H1 (cell line): ENCODE measurements at places on chromosomes 2 and 18. TPM values are rescaled to one million over a fixed set of nuclear protein-coding genes. Genes with fewer than 3 reads are reported as not detected.

C2orf74 gene
- 1.7 and 2.6 TPM in 2 replicates for polyA plus RNA-seq

DNA sequence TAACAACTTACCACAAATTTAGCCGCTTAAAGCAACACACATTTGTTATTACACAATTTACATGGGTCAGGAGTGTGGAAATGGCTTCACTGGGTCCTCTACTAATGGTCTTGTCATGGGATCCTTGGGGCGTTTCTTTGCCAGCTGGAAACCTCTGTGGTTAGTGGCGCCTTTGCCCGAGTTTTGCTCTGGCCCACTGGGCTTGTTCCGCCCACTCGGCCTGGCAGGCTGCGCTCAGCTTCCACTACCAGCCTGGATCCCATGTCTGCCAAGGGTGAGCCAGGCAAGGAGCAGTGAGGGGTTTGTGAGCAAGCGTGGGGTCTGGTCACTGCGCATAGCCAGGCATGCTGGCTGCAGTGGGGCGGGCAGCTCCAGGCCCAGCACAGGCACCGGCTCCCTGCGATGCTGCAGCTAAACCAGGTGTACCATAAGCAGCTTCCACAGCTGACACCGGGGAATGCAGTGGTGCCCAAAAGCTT, 16.2 kb upstream of the MBD2 start:
- DNase-seq, result no peak

CHST9 gene
- polyA plus RNA-seq, result 1.8 and 3.2 TPM in 2 replicates

GRCh38 chr2:178119179-178119922, 7.1 kb downstream of the RBM45 start:
- no peak for DNase-seq

DNA sequence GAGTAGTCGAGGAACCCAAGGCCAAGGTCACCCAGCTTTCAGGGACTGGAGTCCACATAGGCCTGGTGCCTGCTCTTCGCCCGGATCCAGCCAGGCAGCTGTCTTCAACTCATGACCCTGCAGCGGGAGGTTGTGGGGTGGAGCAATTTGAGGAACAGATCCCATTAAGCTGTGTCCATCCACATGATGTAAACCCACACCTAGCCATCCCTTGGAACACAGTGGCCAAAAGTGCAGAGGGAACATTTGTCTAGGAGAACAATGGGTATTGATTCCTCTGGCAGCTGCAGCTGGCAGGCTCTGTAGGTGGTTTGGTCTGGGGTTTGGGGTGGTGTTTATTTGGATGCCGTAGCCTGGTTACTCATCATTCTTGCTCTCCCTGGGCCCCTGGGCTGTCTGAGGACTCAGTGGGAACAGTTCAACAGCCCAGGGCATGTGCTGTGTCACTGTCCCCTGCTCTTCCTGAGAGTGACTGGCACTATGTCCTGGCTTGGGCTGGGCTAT, 99.4 kb downstream of the TFCP2L1 start:
- DNase-seq, result no peak

DNA sequence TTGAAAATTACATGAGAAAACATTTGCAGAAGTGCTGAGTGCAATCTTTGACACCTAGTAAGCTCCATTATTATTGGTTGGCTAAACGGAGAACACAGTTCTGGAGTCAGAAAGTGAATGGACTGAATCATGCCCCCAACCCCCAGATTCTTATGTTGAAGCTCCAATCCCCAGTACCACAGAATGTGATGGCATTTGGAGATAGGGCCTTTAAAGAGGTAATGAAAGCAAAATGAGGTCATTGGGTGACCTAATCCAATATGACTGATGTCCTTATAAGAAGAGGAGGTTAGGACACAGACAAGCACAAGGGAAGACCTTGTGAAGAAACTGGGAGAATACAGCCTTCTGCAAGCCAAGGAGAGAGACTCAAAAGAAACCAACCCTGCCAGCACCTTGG, 200.9 kb upstream of the EPAS1 start:
- no peak for DNase-seq

TEKT4 gene
- not detected in 2 replicates for polyA plus RNA-seq

MEP1B gene
- polyA plus RNA-seq, result not detected in 2 replicates

CDK5R2 gene
- 0.14 TPM in 2 replicates for polyA plus RNA-seq

GRCh38 chr2:144454466-144455287, 65.2 kb downstream of the ZEB2 start:
- no peak for DNase-seq

STPG4 gene
- not detected in 2 replicates for polyA plus RNA-seq

POTEE gene
- polyA plus RNA-seq, result 0.41 and 0.44 TPM in 2 replicates

- DNase-seq, result no peak
These were observed 1.5 kb upstream of the BOLA3 start for GRCh38 chr2:74149247-74149525.

TSPYL6 gene
- not detected in 2 replicates for polyA plus RNA-seq

- no peak for DNase-seq
These were observed 839.4 kb upstream of the VRK2 start for GRCh38 chr2:57207191-57207590.

DNA sequence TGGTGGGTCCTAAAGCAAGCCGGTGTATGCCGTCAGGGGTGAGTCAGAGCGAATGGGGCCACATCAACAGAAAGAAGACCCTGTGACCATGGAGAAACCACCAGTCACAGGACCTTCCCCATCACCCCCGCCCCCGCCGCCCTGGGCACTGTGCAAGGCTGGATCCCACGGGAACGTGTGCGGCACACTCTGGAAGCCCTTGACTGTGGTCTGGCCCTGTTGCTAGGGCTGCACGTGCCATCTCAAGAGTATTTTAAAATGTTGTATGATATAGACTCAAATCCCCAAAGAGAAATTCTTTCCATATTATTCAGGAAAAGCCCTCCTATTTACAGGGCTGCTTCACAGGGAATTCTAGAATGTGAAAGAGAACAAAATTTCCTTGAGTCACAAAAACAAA, 174.8 kb downstream of the BCL2 start:
- DNase-seq, result no peak

GRCh38 chr2:122135021-122135937, 379.8 kb downstream of the TSN start:
- DNase-seq, result no peak

GRCh38 chr2:38106405-38107094, 30.6 kb upstream of the CYP1B1 start:
- no peak for DNase-seq
